CD4-positive, CD25-positive, alpha-beta regulatory T cell (primary cell): ENCODE measurements at places on chromosomes 12 and 14. TPM values are rescaled to one million over a fixed set of nuclear protein-coding genes. Genes with fewer than 3 reads are reported as not detected.

Gene FOXG1
- not detected for total RNA-seq

Gene AVPR1A
- total RNA-seq: 0.15 TPM

Gene POTEG
- not detected for total RNA-seq

Gene MYO1H
- not detected for total RNA-seq

DNA sequence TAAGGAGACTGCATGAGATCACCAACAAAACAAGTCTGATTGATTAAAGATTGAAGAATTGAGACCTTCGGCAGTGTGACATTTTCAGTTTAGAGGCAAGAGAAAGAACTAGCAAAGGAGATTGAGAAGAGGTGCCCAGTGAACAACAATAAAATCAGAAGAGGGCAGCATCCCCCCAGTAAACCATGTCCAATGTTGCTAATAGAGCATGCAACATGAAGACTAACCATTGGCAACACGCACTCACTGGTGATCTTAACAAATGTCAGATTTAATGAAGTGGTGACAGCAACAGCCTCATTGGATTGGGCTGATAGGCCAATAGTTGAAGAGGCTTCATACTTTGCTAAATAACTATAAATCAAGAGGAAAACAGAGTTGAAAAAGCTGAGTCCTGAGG, 20.7 kb upstream of the TAS2R14 start:
- DNase-seq: no peak
- H3K36me3 ChIP-seq: no peaks in the 10 kb centered on the region
- no peak overlapping the region for H3K4me3 ChIP-seq
- H3K27me3 ChIP-seq: no peaks in the 10 kb centered on the region
- peaks cover 8% of the 10 kb centered on the region for H3K4me1 ChIP-seq

DNA sequence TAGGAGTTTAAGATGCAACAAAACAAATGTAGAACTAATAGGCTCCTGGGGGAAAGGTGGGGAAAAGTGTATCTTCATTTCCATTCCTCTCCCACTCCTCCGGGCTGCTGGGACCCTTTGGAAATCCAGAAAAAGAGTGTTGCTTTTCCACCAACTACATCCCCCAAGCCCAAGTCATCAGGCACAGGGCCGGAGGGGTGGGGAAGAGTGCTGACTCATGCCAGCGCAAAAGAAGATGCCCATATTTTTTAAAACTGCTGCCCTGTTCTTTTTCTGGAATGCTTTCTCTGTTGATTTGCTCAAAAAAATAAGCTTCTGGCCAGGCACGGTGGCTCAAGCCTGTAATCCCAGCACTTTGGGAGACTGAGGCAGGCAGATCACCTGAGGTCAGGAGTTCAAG, 70.9 kb downstream of the TBK1 start:
- DNase-seq: no peak
- H3K4me3 ChIP-seq: no peak overlapping the region
- no peaks in the 10 kb centered on the region for H3K36me3 ChIP-seq
- no peak overlapping the region for H3K27ac ChIP-seq
- H3K27me3 ChIP-seq: peaks cover 2% of the 10 kb centered on the region

GRCh38 chr12:42865282-42865681, 275.7 kb upstream of the PRICKLE1 start:
- H3K4me3 ChIP-seq: no peak overlapping the region
- H3K27me3 ChIP-seq: no peaks in the 10 kb centered on the region
- no peak overlapping the region for H3K27ac ChIP-seq
- DNase-seq: no peak
- H3K36me3 ChIP-seq: no peaks in the 10 kb centered on the region

DNA sequence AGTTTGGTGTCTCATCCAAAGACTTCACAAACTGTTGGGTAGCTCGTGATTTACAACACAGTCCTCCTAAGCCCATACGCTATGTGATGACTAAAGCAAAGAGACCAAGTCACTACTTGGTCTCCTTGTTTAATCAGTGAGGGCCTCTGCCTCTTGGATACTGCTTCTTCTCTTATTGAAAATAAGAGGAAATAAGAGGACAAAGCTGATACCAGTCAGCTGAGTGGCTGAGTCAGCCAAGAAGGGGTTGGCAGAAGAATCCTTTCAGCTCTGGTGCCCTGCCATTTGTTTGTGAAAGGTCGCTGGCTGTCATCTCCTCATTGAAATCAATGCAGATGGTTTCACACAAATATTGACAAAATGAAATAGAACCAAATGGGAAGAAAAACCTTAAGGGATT, 67.5 kb upstream of the SLC35F4 start:
- H3K27ac ChIP-seq: no peak overlapping the region
- no peaks in the 10 kb centered on the region for H3K27me3 ChIP-seq
- H3K4me1 ChIP-seq: no peaks in the 10 kb centered on the region
- DNase-seq: no peak
- H3K4me3 ChIP-seq: no peak overlapping the region
- no peaks in the 10 kb centered on the region for H3K36me3 ChIP-seq
